ENCODE measurements at places on chromosomes 3 and 15.

- DNase-seq = no peak
Measured at GRCh38 chr3:52140769-52141168, 13.5 kb downstream of the POC1A start.

DNA sequence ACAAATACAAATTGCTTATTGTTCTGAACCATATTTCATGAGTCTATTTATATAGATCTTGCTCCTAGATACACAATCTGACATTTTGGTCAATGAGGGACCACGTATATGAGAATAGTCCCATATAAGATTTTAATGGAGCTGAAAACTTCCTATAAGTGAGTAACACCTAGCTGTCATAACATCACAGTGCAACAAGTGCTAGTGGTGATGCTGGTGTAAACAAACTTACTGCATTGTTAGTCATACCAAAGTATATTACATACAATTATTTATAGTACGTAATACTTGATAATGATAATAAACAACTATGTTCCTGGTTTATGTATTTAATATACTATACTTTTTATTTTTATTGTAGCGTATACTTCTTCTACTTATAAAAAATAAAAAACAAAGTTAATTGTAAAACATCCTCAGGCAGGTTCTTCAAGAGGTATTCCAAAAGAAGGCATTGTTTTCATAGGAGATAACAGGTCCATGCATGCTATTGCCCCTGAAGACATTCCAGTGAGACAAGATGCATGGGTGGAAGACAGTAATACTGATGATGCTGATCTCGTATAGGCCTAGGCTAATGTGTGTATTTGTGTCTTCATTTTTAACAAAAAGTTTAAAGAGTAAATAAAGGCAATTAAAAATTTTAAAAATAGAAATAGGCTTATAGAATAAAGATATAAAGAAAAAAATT lies 46.8 kb upstream of the NAALADL2 start:
- no peak for DNase-seq

- DNase-seq = no peak
Measured at GRCh38 chr15:88637841-88638625, 783 bp upstream of the ISG20 start.

DNA sequence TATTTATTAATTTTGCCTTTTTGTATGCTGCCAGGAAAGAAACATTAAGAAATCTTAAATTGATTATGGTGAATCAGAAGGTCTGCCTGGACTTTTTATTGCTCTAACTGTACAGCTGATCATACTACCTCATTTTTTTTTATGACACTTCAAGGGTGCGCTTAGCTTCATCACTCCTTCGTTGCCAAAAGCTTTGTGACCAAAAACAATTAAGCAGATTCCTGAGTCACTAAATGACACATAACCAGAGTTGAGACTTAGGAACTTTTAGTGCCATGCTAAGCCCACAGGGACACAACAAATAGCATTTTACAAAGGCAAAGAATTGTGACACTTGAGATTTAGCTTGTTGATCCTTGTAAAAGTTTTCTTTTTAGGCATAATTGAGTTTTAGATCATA lies 4.9 kb downstream of the ADIPOQ start:
- DNase-seq = no peak

DNA sequence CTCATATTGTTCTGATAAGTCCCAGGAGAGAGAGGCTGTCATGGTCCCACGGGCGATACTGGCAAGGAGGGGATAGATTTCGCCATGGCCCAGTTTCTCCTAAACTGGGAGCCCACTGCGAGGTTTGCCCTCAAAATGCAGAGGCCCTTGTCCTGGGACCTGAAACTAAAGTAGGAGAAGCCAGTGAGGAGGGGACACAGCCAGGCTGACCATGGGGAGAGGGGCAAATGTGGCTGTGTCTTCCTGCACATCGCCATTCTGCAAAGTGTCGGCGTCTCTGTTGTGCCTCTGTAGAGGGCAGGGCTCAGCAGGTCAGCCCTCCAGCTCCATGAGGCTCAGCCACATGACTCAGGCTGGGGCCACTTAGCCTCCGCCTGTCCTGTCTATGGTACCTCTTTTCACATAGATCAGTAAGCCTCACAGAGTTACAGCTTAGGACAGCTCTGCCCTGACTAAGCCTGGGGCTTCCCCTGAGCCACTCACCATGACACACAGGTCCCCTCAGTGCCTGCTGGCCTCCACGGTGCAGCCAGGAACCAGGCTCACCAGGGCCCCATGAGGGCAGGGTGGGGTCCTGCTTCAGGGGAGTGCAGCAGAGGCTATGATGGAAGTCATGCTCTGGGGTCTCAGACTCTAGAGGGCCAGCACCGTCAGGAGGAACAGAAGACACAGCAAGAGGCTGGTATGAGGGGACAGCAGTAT lies 28.6 kb upstream of the PLXNA1 start:
- DNase-seq = no peak

DNA sequence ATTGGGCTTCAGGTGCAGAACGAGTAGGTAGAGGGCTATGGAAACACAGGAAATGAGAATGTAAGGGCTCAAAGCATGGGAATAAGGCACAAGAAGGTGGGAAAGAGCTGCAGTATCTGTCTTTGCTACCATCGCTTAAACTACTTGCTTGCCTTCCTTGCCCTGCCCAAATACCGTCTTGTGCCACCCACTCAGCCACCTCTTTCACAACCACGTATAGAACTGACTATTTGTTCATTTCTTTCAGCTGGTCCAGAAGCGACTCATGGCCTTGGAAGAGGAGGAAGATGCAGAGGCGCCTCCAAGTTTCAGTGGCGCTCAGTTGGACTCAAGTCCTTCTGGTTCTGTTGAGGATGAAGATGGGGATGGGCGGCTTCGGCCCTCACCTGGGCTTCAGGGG lies 11.8 kb downstream of the LPCAT4 start:
- DNase-seq = no peak

DNA sequence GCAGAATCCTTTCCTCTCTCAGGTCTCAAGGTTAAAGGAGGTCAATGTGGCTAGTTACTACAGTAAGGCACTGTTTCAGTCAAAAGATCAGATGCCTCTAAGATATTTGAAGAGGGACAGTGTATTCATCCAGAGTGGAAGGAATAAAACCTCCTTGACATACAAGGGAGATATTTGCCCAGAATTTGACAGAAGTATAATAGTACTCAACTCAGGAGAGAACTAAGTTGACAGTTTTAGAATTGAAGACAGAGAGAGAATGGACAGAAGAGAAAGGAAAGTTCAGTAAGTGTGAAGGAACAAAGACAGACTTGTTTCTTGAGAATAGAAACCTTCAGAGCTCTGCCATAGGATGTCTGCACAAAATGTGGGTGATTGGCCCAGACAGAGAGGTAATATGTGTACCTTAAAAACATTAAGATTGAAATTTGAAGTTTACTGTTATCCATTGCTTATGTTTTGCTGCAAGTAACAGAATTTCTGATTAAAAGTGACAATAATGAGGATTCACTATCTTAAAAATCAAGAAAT lies 507.1 kb downstream of the IGSF11 start:
- DNase-seq = no peak

DNA sequence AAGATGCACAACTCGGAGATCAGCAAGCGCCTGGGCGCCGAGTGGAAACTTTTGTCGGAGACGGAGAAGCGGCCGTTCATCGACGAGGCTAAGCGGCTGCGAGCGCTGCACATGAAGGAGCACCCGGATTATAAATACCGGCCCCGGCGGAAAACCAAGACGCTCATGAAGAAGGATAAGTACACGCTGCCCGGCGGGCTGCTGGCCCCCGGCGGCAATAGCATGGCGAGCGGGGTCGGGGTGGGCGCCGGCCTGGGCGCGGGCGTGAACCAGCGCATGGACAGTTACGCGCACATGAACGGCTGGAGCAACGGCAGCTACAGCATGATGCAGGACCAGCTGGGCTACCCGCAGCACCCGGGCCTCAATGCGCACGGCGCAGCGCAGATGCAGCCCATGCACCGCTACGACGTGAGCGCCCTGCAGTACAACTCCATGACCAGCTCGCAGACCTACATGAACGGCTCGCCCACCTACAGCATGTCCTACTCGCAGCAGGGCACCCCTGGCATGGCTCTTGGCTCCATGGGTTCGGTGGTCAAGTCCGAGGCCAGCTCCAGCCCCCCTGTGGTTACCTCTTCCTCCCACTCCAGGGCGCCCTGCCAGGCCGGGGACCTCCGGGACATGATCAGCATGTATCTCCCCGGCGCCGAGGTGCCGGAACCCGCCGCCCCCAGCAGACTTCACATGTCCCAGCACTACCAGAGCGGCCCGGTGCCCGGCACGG lies 991 bp downstream of the SOX2 start:
- DNase-seq = no peak

GRCh38 chr3:52123106-52123725 lies 31.0 kb downstream of the POC1A start:
- DNase-seq = peak; percentile 47

DNA sequence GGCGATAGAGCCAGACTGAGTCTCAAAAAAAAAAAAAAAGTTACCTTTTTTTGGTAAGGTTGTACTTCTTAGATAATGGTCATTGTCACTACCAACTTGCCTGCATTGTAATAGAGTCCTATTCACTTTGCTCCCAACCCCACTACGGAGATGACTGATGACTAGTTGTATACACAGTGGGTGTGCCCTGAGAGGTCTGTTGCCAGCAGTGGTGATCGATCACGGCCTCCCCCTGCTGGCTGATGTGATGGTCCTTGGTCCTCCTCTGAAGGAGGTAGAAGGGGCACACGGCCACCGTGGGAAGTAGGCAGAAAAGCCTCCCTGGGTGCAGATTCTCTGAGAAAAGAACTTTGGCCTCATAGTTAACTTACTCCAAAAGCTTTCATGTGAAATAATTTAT lies 10.7 kb downstream of the GCNT3 start:
- DNase-seq = peak; percentile 1

- DNase-seq = no peak
Measured at GRCh38 chr3:87780811-87781210, 278.0 kb downstream of the CGGBP1 start.

DNA sequence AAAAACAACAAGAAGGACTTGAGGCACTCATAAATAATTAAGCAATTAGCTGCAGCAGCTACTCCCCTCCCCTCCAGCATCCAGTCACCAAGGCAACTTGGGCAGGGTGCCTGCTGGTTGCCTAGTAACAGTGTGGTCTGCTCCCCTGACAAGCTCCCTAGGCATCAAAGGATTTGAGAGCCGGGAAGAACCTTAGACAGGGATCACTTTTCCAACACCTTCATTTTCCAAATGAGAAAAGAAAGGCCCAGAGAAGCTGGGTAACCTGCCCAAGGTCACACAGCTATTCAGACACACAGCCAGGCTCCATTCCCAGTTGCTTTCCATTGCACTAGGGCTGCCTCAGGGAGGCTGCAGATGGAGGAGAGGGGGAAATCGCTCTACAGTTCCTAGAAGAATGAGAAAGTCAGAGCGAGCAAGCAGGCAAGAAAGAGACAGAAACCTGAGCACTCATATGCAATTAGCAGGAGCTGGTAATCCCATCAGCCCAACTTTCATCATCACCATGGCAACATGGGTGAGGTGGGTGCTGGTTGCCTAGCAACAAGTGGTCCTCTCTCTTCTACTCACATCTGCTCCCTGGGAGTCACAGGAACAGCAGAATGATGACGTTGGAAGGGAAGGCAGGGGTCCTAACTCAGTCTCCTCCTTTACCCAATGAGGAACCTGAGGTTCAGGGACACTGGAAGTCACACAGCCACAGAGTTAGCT lies 3.6 kb upstream of the EIF4E3 start:
- no peak for DNase-seq

GRCh38 chr3:151439652-151440125 lies 21.2 kb downstream of the IGSF10 start:
- no peak for DNase-seq

DNA sequence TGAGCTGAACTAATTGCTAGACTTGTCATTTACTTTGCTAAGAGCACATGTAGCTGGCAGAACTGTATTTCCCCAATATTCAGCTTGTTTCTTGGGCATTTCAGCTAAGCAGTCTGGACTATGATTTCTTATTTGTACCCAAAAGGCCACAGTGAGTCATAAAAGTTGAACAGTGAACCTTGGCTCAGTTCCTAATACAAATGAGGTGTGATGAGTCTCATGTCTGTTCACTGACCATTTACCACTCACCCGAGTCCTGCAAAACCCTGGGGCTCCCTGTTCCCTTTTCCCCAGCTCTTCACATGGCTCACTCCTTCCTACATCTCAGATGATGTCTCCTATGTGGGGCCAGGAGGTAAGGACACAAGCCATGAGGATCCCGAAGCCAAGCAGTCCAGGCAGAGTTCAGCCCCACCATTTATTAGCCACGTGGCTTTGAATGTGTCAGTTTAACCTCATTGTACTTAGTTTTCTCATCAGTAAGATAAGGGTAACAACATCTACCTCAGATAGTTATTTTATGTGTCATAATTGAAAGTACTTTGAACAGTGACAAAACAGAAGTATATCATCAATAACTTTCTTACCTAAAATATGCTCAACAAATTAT lies 239.3 kb downstream of the IL5RA start:
- no peak for DNase-seq

- DNase-seq = no peak
Measured at GRCh38 chr3:11047500-11047899, 55.0 kb downstream of the SLC6A1 start.

GRCh38 chr15:82730022-82730530 lies 20.4 kb upstream of the AP3B2 start:
- no peak for DNase-seq

GRCh38 chr3:48567500-48567899 lies 3.9 kb upstream of the UCN2 start:
- DNase-seq = no peak

Data from activated naive CD8-positive, alpha-beta T cell treated with anti-CD3 and anti-CD28 coated beads, Interleukin-2, amount 50 U/mL, for 16 hours (primary cell).